Suprapubic skin (tissue), 4 donors: ENCODE measurements at places on chromosomes 1 and 21. TPM values are rescaled to one million over a fixed set of nuclear protein-coding genes. Genes with fewer than 3 reads are reported as not detected.

DNA sequence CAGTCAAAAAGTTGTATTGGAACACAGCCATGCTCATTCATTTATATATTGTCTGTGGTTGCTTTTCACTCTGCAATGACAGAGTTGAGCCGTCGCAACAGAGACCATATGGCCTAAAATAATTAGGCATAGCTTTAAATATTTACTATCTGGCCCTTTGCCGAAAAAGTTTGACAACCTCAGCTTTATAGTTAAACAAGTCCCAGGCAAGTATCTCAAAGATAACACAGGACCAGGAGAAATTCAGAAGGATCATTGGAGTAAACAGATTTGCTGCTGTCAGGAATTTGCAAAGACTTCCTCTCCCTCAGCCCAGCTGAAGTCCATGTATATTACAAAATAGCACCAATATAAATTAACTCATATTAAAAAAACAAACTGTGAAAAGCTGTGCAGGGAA lies 34.4 kb downstream of the NID1 start:
- DNase-seq: no peak

- DNase-seq: no peak
These were observed 6.3 kb upstream of the TNNT2 start for GRCh38 chr1:201383647-201384405.

LCE1F gene
- total RNA-seq: 71.3 TPM

GRCh38 chr1:242000434-242000833 lies 1.5 kb upstream of the MAP1LC3C start:
- DNase-seq: no peak

DNA sequence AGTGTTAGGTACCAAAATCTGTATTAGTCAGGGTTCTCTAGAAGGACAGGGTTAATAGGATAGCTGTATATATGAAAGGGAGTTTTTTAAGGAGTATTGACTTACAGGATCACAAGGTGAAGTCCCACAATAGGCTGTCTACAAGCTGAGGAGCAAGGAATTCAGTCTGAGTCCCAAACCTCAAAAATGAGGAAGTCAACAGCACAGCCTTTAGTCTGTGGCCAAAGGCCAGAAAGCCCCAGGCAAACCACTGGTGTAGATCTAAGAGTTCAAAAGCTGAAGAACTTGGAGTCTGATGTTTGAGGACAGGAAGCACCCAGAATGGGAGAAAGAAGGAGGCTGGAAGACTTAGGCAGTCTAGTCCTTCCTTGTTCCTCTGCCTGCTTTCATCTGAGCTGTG lies 487.5 kb upstream of the CHRM3 start:
- DNase-seq: no peak

FCRL5 gene
- total RNA-seq: not detected

MKNK1 gene
- total RNA-seq: 39.1 TPM

DNA sequence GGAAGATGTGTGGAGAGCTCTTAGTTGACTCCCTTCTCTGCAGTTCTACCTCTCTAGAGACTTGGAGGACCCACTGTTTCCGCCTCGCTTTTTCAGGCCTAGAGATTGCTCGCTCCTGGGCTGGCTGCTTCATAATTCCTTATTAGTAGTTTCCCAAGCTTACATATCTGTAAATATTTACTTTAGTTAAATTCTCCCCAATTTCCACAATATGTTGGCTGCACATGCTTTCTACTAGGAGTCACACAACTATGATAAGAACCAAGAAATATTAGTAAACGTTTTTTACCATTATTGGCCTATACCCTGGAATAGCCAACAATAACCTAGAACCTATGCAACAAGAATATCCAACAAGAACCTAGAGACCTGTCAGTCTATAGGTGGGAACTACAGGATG lies 129.0 kb upstream of the RUNX1 start:
- no peak for DNase-seq

PLEKHA6 gene
- total RNA-seq: 3.7 TPM

DFFA gene
- 19.1 TPM for total RNA-seq

GRCh38 chr1:226640321-226641136 lies 92.0 kb downstream of the STUM start:
- no peak for DNase-seq

EFNA4 gene
- 33.6 TPM for total RNA-seq

DNA sequence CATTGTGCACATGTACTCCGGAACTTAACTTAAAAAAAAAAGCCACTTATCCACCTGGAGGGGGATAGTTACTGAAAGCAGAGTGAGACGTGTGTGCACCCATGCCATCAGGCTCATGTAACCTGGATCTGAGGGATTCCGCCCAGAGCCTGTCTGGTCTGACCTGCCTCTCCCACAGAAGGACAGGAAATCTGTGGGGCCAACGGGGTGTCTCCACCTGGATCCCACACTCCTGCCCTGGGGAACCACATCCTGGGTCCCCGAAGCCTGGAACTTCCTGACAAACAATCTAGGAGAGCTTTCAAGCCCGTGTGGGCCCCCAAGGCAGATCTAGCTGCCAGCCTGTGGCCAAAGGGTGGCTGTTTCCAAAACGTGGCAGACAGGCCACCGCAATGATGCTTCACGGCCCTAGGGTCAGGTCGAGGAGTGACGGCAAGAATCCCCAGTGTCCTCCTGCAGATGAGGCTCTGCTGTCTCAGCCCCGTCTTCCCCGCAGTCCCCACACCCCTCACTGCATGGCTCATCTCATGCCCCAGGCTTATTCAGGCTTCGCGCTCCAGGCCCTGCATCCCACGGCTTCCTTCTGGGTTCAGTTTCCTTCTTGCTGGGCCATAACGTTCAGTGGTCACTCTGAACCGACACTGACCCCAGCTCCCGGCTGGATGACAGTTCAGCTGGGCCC lies 21.0 kb upstream of the PCBP3 start:
- peak; percentile 64 for DNase-seq

GRCh38 chr1:238895911-238896310 lies 490.5 kb upstream of the CHRM3 start:
- no peak for DNase-seq

DNA sequence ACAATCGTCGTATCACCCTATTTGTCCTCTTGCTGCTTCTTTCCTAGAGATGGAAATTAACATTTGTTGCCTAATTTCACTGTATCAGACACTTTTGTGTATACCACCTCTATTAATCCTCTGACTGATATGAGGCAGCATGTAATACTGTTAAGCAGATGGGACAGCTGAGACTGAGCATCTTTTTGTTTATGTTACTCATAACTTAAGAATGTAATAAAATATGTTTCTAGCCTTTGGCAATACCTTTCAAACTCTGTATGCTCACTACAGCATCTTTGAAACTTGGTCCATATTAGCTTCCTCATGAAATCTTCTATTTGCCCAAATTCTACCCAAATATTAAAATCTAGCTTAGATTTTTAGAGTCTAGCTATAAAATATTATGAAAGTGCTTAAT lies 2.3 kb downstream of the OR14K1 start:
- no peak for DNase-seq

SUMO3 gene
- total RNA-seq: 30.5 TPM

DNA sequence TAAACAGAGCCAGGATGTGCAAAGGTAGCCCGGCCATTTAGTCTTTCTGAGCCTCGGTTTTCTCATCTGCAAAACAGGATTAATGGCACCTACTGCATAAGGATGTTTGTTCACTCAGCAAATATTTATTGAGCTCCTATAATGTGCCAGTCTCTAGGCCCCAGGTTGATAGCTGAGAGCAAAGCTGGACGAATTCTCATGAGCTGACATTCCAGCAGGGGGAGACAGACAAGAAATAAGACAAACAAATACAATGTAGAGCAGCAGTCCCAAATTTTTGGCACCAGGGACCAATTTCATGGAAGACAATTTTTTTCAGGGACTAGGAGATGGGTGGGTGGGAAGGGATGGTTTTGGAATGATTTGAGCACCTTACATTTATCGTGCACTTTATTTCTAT lies 74.3 kb upstream of the PAX7 start:
- no peak for DNase-seq

RXFP4 gene
- total RNA-seq: not detected

- DNase-seq: no peak
These were observed 140.0 kb upstream of the POU3F1 start for GRCh38 chr1:38186566-38186965.

GCSAML gene
- not detected for total RNA-seq

GSTM2 gene
- total RNA-seq: 185 TPM

DNA sequence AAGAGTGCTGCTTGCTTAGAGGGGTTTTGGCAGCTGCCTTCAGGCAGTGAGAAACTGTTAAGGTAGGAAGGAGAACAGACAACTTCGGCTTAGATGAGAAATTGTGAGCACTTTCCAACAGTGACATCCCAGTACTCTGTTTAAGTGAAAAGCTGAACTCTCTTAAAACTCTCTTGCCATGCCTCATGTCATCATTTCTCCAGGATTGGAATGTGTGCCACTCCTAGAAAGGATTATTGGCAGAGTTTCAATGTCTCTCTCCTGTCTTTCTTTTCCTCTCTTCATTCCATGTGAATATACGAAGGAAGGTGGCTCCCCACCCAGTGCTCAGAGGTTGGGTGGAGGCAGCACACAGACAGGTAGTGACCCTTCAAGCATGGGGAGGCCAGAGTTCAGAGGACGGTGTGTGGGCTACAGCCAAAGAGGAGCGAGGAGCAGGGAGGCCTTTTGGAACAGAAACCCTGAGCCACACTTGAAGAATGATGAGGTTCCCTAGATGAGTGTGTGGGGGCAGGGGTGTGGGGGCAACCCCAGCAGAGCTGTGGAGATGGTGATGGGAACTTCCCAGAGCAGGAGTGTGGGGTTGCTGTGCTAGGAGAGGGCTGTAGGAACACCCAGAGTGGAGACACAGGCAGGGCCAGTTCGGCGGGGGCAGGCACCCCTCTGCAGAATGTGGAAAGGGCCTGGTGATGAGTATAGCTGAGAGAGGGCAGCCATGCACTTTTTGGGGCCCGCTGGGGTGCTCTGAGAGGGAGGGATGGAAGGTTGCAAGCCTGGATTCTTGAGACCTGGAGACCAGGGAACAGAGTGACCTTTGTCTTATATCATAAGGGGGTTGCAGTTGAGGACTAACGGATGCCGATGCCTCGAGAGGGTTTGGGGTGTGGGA lies 58.8 kb downstream of the GALNT2 start:
- DNase-seq: no peak
